ENCODE measurements at places on chromosomes 7 and 10. TPM values are rescaled to one million over a fixed set of nuclear protein-coding genes. Genes with fewer than 3 reads are reported as not detected.
A peak's percentile ranks its signal among the peaks of the same experiment; 100 is the strongest.

GRCh38 chr7:26978146-26978545 lies 113.8 kb upstream of the SKAP2 start:
- DNase-seq, result no peak

DNA sequence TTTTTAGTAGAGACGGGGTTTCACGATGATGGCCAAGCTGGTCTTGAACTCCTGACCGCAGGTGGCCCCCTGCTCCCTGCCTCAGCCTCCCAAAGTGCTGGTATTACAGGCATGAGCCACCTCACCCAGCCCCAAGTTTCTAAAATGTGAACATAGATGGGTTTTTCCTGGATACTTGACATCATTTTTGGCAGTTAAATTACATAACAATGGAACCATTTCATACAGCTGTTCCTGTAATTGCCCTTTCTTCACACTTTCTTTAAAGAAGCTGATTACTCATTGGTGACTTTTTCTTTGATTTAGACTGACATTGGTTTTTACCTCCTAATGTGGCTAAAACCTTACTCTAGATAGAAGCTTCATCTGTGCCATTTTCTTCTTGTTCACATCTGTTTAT lies 5.9 kb downstream of the ZKSCAN1 start:
- no peak for DNase-seq

DNA sequence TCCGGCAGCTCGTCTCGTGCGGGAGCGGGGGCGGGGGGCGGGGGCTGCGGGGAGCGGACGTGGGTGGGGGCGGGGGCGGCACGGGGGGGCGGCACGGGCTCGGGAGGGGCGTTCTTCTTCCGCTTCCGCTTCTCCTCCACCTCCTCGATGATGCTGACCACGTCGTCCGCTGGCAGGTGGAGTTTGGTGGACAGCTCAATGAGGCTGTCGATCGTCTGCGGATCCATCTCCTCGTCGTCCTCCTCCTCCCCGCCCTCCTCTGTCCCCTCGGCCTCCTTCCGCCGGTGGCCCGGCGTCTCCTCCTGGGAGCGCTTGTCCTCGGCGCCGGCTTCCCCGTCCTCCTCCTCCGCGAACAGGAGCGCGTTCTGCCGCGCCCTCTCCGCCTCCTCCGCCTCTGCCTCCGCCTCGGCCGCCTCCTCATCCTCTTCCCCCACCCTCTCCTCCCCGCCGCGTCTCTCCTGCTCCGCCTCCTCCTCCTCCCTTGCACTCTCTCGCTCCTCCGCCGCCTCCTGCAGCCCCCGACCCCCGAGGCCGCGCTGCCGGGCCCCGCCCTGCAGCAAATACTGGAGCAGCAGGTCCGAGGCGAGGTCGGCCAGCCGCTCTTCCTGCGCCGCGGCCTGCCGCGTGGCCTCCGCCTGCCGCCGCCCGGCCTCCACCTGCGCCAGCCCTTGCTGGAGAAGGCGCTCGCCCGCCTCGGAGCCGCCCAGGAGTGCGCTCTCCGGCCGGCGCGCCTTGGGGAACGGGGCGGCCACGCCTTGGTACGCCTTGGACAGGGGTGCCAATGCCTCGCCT lies 1.9 kb downstream of the VGF start:
- peak; percentile 73 for DNase-seq

DNA sequence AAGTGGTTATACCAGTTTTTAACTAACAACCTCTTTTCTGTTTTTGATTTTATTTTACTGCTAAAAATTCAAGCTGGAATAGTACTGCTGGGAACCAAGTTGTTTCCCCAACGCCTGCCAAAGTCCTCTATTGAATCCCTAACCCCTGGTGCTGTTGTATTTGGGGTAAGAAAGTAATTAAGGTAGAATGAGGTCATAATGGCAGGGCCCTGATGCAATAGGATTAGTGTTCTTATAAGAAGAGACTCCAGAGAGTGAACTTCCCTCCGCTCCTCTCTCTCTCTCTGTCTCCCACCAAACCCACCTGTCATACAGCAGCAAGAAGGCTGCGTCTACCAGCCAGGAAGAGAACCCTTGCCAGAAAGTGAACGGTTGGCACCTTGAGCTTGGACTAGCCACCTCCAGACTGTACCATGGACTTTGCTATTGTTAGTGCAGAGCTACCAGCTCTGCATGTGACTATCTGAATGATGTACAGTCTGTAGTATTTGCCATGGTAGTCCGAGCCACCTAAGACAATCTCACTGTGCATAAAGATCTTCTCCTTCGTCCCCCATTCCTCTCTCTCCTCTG lies 86.5 kb upstream of the KLF6 start:
- DNase-seq, result no peak

GRCh38 chr10:101646364-101646763 lies 48.6 kb downstream of the FBXW4 start:
- no peak for DNase-seq

- DNase-seq, result no peak
These were observed 188.8 kb upstream of the SMIM30 start for GRCh38 chr7:113307147-113307546.

GRCh38 chr10:59340285-59340684 lies 22.1 kb downstream of the FAM13C start:
- DNase-seq, result no peak

The ACTL6B gene
- total RNA-seq, result not detected

GRCh38 chr7:79124331-79124730 lies 329.1 kb downstream of the MAGI2 start:
- no peak for DNase-seq

- no peak for DNase-seq
These were observed 11.6 kb downstream of the SCART1 start for GRCh38 chr10:133465191-133465949.

- DNase-seq, result no peak
These were observed 1.3 kb upstream of the COMMD3 start for GRCh38 chr10:22314852-22315251.

The KCNH2 gene
- total RNA-seq, result 0.05 TPM

The GARIN1A gene
- total RNA-seq, result 0.21 TPM

- no peak for DNase-seq
These were observed 3.4 kb upstream of the IL6 start for GRCh38 chr7:22723637-22724036.

DNA sequence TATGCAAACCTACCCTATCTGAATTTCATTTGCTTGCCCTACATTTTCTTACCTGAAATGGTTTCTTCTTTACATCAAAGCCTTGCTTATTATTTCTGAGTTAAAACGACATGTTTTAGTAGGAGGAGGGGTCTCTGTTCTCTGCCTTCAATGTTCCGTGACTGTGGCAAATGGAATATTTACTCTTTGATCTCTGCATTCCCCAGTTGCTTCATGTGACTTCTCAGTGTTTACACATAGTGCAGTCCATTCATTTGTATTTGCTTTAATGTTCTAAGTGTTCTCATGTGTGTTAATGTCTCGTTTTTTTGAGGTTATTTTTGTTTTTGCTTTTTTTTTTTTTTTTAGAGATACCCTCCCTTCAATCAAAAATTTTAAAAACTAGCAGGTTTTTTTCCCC lies 75.8 kb downstream of the GNAI1 start:
- DNase-seq, result peak; percentile 64

DNA sequence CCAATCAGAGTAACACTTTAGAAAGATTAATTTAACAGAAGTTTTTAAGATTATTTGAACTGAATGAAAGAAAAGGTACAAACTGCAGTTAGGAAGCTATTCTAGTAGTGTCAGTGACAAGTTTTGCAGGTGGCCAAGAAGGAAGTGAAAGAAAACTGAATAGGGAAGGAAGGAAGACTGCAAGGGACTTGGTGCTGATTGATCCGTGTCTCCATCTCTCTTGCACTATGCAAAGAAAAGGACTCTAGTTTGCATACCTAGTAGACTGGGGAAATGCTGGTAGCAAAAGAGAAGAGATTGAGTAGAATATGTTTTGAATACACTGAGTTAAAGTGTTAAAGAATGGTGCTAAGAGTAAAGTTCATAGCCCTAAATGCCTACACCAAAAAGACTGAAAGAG lies 33.0 kb downstream of the OR6V1 start:
- DNase-seq, result no peak

The MCM10 gene
- total RNA-seq, result 11.6 TPM

The GATA3 gene
- not detected for total RNA-seq

The FAM25C gene
- total RNA-seq, result not detected

The GDF10 gene
- not detected for total RNA-seq

GRCh38 chr10:116108095-116108494 lies 164.9 kb downstream of the GFRA1 start:
- DNase-seq, result no peak

The FFAR4 gene
- total RNA-seq, result not detected

The CYP2C9 gene
- not detected for total RNA-seq

GRCh38 chr7:40470817-40471216 lies 336.0 kb downstream of the SUGCT start:
- DNase-seq, result no peak

GRCh38 chr7:133797818-133798520 lies 329.2 kb upstream of the LRGUK start:
- no peak for DNase-seq

The IPMK gene
- total RNA-seq, result 4.4 TPM

DNA sequence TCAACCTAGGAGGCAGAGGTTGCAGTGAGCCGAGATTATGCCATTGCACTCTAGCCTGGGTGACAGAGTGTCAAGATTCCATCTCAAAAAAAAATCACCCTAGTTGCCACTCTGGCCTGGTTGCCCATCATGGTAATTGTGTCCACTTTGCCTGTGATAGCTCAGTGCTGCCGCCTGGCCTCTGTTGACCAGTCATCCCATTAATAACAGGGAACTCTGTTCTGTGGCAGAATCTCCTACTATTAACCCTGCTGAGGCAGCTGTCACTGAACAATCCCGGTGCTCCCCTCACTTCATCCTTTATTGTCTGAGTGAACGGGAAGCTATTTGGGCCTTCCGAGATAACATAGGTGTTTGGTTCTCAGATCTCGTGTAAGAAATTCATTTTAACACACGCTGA lies 14.6 kb downstream of the ZNF3 start:
- peak; percentile 56 for DNase-seq

The ANKRD22 gene
- not detected for total RNA-seq

DNA sequence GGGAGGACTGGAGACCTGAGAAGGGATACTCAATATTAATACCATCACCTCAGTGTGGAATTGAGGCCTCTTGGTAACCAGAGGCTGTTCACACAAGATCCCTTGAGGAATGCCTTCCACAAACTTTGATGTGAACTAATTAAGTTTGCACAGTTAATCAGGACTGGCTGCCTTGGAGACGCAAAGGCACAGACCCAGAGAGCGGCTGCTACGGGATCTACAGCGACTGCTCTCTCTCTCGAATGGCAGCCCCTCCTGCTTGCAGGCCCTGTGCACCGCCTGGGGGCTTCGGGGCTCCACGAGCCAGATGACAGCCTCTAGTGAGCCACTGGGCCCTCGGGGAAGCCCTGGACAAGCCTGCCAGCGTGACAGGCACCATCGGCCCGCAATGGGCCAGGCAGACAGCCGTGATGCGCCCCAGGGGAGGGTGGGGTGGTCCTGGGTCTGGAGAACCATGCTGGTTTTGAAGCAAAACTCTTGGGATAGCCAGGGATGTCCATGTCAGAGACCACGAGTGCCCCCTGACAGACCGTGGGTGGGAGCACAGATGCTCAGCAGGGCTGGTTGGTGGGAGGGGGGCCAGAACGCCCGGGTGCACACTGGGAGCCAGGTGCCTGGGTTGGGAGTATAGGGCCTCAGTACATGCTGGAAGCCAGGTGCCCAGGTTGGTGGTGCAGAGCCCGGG lies 195.6 kb downstream of the ELFN1 start:
- DNase-seq, result no peak
